Adrenal gland (tissue), 19 donors: ENCODE measurements at places on chromosomes 2 and 18. TPM values are rescaled to one million over a fixed set of nuclear protein-coding genes. Genes with fewer than 3 reads are reported as not detected.
A peak's percentile ranks its signal among the peaks of the same experiment; 100 is the strongest.

GRCh38 chr18:40415176-40415791 is 1539.8 kb upstream of the PIK3C3 start:
- no peaks in the 10 kb centered on the region for H3K4me1 ChIP-seq
- no peak overlapping the region for H3K4me3 ChIP-seq
- no peaks in the 10 kb centered on the region for H3K27me3 ChIP-seq
- H3K36me3 ChIP-seq: no peaks in the 10 kb centered on the region

GRCh38 chr2:86039178-86039962 is 66.3 kb downstream of the POLR1A start:
- no peak overlapping the region for H3K4me3 ChIP-seq
- no peaks in the 10 kb centered on the region for H3K36me3 ChIP-seq
- peaks cover 37% of the 10 kb centered on the region for H3K4me1 ChIP-seq
- peak; percentile 13 for DNase-seq
- no peak overlapping the region for H3K27ac ChIP-seq

GRCh38 chr2:152186262-152186661 is 10.7 kb upstream of the STAM2 start:
- H3K4me3 ChIP-seq: no peak overlapping the region
- no peaks in the 10 kb centered on the region for H3K36me3 ChIP-seq
- no peaks in the 10 kb centered on the region for H3K27me3 ChIP-seq
- H3K27ac ChIP-seq: no peak overlapping the region
- no peaks in the 10 kb centered on the region for H3K4me1 ChIP-seq
- DNase-seq: no peak

GRCh38 chr2:121707344-121707919 is 29.2 kb downstream of the NIFK start:
- no peak overlapping the region for H3K4me3 ChIP-seq
- no peak for DNase-seq
- H3K27me3 ChIP-seq: no peaks in the 10 kb centered on the region
- H3K4me1 ChIP-seq: no peaks in the 10 kb centered on the region
- no peak overlapping the region for H3K27ac ChIP-seq
- H3K36me3 ChIP-seq: no peaks in the 10 kb centered on the region

- peak overlapping the region; percentile 54 for H3K4me3 ChIP-seq
- peaks cover 33% of the 10 kb centered on the region for H3K4me1 ChIP-seq
- peak overlapping the region; percentile 55 for H3K27ac ChIP-seq
- peak; percentile 62 for DNase-seq
Measured at GRCh38 chr2:74548900-74549826, 4.6 kb downstream of the LOXL3 start.

GRCh38 chr18:55893948-55894347 is 306.0 kb upstream of the TCF4 start:
- no peak overlapping the region for H3K4me3 ChIP-seq
- no peaks in the 10 kb centered on the region for H3K36me3 ChIP-seq
- no peak overlapping the region for H3K27ac ChIP-seq
- no peaks in the 10 kb centered on the region for H3K27me3 ChIP-seq
- no peaks in the 10 kb centered on the region for H3K4me1 ChIP-seq

- H3K27ac ChIP-seq: peak overlapping the region; percentile 69
- peaks cover 75% of the 10 kb centered on the region for H3K4me1 ChIP-seq
- H3K27me3 ChIP-seq: no peaks in the 10 kb centered on the region
Measured at GRCh38 chr2:189555232-189555631, 25.4 kb downstream of the SLC40A1 start.

DNA sequence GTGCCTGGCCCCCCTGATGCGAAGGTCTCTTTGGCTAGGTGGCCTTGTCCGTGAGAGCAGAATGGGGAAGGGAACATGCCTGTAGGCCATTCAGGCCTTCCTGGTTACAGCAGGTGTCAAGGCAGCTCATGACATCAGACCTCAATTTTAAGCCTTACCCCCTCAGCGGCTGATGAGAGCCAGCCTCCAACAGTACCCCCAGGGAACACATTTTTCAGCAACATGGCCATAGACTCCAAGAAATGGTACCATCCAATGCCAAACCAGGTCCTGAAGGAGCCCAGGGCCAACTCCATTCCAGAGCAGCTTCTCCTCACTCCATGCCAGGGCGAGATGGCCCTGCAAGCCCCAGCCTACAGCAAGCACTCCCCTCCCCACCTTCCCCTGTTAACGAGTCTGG is 199.2 kb downstream of the SMAD2 start:
- no peak for DNase-seq
- H3K4me3 ChIP-seq: no peak overlapping the region
- no peaks in the 10 kb centered on the region for H3K36me3 ChIP-seq
- no peaks in the 10 kb centered on the region for H3K4me1 ChIP-seq

MARCHF4 gene
- not detected for total RNA-seq

FAM98A gene
- total RNA-seq: 92.2 TPM

TCF23 gene
- 0.26 TPM for total RNA-seq

AQP12A gene
- not detected for total RNA-seq

IL18R1 gene
- total RNA-seq: 3.7 TPM
